Renal cortical epithelial cell (primary cell): ENCODE measurements at places on chromosomes 4 and X. TPM values are rescaled to one million over a fixed set of nuclear protein-coding genes. Genes with fewer than 3 reads are reported as not detected.

DNA sequence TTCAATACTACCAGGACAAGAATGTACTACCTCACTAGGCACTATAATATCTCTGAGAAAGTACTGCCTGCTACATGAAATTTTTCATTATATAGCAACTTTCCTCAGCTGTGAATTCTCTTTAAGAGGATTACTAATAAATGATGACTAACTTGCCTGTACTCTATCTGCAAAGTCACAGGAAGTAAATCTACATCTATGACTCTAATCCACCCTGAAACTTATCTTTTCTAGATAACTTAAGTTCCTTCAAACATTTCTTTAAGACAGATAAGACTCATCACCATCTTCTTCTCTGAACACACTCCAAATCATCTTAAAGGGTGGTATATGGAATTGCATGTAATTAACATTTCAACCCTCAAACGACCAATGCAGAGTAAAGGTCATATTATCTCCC, 28.8 kb downstream of the RPS6KA3 start:
- DNase-seq: peak; percentile 15

GRCh38 chr4:98586962-98587354, 71.5 kb downstream of the TSPAN5 start:
- DNase-seq: no peak

DNA sequence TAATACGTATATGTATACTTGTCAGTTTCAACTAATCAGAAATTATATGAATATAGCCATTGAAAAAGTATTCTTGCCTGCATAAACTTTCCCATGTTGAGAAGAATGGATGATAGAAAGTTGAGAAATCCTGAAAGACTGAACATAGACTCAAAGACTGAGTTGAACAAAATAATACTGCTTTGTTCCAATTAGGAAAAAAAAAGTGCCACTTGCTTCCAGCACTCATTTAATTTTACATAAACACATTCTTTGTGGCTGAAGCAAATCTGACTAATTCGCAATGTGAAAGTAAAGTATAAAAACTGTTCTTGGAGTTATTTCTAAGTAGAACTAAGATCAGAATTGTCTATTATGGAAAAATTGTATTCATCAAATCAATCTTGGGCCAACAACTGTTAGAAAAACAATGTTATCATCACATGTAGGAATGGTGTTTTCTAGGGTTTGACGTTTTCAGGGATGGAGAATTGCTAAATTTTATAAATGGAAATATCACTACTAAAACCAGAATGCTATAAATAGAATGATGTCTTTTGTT, 2334.6 kb downstream of the PCDH7 start:
- DNase-seq: no peak

DNA sequence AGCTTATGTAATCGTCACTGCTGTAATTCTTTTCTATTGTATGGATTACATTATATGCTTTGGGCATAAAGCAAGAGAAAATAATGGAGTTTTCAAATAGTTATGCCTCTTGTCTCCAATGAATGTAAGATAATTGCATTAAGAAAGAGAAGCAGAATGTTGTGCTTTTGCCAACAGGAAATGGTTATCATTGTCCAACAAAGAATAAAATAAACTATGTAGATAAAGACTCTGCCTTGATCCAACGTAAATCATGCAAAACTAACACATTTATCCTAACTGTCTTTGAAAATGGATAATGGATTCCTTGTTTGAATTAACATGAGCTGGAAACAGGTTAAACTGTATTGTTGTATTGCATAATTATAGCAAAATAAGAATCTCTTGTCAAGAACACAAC, 1709.0 kb downstream of the PCDH7 start:
- no peak for DNase-seq

CABS1 gene
- not detected in 2 replicates for total RNA-seq

MSL3 gene
- total RNA-seq: 26.0 and 28.3 TPM in 2 replicates

DNA sequence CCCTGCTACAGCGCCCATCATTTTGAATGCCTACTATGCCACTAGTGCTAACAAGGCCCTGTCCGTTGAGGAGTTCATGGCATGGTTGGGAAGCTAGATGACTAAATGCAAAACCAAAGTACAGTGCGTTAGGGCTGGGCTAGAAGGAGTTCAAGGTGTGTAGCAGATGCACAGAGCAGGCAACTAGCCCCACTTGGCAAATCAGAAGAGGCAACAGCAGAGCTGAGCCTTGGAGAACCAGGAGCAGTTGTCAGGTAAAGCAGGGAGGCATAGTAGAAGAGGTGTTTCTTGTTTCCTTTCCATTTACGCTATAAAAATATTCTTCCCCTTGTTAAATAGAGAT, 146.6 kb upstream of the CPEB2 start:
- DNase-seq: no peak

DNA sequence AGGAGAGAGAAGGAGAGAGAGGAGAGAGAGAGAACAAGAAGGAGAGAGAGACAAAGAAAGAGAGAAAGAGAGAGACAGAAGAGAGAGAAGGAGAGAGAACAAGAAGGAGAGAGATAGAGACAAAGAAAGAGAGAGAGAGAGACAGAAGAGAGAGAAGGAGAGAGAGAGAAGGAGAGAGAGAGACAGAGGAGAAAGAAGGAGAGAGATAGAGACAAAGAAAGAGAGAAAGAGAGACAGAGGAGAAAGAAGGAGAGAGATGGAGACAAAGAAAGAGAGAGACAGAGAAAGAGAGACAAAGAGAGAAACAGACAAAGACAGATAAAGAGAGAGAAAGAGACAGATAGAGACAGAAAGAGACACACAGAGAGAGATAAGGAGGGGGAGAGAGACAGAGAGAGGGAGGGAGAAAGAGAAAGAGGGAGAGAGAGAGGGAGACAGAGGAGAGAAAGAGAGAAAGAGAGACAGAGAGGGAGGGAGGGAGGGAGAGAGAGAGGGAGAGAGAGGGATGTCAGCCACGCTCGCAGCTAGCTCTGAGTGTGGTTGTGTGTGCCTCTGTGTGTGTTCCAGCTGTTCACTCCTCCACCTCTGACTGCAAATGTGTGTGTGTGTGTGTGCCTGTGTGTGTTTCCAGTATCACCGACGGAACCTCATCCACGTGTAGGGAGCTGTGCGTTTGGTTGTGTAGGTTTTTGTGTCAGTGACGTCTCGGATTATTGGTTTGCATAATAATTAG, 105.8 kb downstream of the CRLF2 start:
- no peak for DNase-seq

GRCh38 chrX:103215425-103215991, 600 bp downstream of the BEX4 start:
- no peak for DNase-seq

GRCh38 chr4:181674315-181674875, 568.8 kb upstream of the TENM3 start:
- peak; percentile 5 for DNase-seq

- peak; percentile 64 for DNase-seq
These were observed 72.1 kb downstream of the ARHGEF38 start for GRCh38 chr4:105624530-105624929.

GRCh38 chr4:65069177-65069576, 601.1 kb downstream of the EPHA5 start:
- no peak for DNase-seq

- DNase-seq: no peak
These were observed 45.0 kb upstream of the RAB40AL start for GRCh38 chrX:102892103-102892502.

EFHC2 gene
- 0.17 and 3.2 TPM in 2 replicates for total RNA-seq

DNA sequence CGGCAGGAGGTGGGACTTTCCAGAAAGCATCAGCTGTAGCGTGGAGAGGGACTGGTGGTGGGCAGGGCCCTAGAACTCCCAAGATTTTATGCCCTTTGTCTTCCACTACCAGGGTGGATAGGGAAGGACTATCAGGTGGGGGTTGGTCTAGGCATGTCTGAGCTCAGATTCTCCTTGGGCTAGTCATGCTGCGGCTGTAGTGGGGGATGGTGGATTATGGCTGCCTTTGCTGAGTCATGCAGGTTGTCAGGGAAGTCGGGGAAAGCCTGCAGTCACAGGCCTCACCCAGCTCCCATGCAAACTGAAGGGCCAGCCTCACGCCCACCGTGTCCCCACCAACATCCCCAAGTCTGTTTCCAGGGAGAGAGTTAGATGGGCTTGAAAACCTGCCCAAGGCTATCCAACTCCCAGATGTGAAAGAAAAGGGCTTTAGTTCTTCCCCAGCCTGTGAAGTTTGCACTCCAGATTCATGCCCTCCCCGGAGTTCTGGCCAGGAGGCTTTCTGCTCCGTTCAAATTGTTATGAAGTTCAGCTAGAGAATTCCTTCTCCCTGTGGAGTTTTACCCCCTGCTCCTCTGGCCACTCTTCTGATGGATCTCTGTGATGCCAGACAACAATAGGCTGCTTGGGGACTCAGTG, 13.4 kb upstream of the MEPE start:
- peak; percentile 92 for DNase-seq

- DNase-seq: no peak
These were observed 198.6 kb downstream of the ARHGAP24 start for GRCh38 chr4:85673540-85673939.

DNA sequence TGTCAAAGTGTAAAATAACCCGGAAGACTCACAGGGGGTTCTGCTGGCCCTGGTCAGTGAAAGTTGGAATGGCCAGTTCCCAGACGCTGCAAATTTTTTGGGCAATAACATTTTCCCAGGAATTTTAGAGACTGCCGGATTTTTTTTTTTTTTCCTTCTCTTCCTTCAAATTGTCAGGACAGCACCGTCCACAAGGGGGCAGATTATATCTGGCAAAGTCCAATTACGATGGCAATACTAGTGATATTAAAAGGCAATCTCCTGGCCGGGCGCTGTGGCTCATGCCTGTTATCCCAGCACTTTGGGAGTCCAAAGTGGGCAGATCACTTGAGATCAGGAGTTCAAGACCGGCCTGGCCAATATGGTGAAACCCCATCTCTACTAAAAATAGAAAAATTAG, 20.5 kb downstream of the SLC25A5 start:
- DNase-seq: no peak

- no peak for DNase-seq
These were observed 56.2 kb downstream of the METTL14 start for GRCh38 chr4:118741301-118741855.

GRCh38 chr4:139629436-139630125, 36.0 kb upstream of the MGST2 start:
- peak; percentile 50 for DNase-seq

PNMA6A gene
- 1.0 and 1.5 TPM in 2 replicates for total RNA-seq

PASD1 gene
- total RNA-seq: not detected in 2 replicates

DNA sequence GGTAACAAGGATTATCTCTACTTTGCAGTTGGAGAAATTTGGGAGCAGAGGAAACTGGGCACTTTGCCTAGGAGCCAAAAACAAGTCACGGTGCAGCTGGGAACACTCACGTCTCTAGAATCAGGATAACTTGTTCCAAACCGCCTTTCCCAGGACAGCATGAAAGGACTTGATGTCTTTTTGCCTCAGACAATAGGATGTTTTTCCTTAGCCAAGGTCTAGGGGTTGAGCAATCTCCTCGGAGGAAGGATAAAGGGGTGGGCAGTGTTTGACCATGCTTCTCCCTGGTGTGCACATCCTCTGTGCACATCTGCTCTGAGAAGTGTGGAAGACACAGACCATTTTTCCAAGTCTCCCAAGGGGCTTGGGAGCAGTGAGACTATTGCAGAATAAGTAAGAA, 1.7 kb upstream of the SPARCL1 start:
- peak; percentile 13 for DNase-seq

DNA sequence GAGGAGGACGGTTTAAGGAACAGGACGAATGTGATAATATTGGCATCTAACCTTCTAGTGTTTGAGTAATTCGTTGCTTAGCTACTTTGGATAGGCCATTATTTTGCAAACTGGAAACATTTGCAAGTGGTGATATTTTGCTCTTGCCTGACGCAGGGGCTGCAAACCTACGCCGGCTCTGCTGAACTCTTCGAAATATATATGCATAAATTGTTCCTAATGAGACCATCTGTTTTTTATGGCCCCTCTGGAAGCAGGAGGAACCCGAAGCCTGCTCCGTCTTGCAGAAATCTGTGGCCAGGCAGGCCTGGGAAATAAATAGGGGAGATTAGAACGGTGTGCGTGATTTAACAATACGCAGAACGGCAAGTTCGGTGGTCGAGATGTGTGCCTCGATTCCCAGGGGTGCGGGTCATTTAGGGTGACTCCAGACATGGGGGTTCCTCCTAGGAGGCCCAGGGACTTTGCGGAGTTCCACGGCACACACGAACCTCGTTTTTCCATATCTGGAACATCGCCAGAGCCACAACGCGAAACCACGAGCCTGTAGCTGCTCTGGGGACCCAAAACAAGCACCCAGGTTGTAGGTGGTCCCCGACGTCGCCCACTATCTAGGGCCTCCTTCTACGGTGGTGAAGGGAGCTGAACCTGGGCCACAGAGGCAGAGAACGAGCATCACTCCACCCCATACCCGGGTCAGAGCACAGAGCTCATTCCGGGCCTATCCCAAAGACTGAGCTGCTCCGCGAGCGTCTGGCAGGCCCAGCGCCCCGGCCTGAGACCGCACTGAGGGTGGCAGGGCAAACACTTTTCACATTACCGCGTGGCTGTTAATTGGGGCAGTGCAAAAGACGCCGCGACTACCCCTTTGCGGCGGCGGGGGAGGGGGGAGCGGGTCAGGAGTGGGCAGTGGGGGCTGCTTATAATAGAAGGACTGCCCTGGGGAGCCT, 89.7 kb downstream of the BCOR start:
- no peak for DNase-seq

DNA sequence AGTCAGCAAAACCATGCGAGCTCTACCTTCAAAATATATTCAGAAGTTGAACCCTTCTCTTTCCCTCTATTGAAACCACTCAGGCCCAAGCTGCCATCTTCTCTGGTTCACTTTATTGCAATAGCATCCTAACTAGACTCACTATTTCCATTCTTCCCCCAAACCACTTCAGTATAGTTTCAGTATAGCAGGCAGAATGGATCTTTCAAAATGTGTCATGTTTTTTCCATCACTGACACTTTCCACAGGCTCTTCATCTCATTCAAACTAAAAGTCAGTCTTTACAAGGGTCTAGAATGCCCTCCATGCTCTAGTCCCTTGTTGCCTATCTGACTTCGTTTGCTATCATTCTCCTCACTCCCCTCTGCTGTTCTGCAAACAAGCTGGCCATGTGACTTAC, 274.4 kb downstream of the IDS start:
- DNase-seq: no peak

DNA sequence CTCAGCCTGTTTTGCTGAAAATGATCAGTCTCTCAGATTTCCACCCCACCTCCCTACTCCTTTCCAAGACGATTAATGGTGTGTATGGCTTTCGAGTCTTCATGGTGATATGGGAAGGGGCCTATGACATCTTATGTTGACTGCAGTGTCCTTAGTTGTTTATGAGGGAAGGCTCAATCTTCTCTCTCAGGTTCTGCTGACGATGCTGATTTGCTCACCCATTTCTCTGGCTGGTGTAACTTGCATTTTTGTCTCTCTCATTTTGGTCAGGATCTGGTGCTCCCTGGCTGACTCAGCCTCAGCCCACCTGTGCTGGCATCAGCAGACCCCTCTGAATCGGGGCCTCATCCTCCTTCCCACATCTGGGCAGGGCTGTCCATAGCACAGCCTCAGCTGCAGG, 31.4 kb upstream of the XAGE2 start:
- DNase-seq: no peak

GRCh38 chrX:153703036-153703370, 15.3 kb downstream of the SLC6A8 start:
- peak; percentile 59 for DNase-seq

HS3ST1 gene
- total RNA-seq: 7.6 and 16.9 TPM in 2 replicates

FDCSP gene
- total RNA-seq: not detected in 2 replicates

HTR2C gene
- total RNA-seq: not detected in 2 replicates

DCK gene
- total RNA-seq: 13.8 and 21.2 TPM in 2 replicates

SPIN2A gene
- 0.20 TPM in 1 of 2 replicates, not detected in the other for total RNA-seq

CWH43 gene
- 0.05 and 13.7 TPM in 2 replicates for total RNA-seq
